ENCODE measurements at places on chromosomes 2 and 18.

GRCh38 chr18:24199372-24199962 is 60.6 kb downstream of the CABYR start:
- DNase-seq, result no peak

DNA sequence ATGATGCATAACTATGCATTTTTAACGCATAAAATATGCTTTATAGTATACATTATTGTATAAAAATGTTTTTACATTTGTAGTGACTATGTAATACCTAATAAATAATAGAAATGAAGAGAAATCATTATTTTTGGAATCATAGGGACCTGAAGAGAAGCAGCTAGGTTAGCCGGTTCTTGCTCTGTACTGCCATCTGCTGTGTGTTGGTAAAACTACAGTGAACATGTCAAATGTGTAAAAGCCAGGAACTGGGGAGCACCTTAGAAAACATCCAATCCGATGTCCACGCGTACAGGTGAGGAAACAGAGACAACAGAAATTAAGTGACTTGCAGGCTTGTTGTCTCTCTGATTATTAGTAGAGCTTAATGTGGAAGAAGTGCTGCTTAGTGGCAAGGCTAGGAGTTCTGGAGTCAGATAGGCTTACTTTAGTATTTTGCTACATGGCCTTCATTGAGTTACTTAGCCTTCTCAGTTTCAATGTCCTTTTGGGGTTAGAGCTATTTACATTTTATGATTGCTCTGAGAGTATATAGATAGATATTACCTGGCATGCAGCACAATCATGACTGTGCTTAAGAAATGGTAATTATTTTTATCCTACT is 386.5 kb downstream of the DLGAP1 start:
- peak; percentile 14 for DNase-seq

- no peak for DNase-seq
Measured at GRCh38 chr2:240166761-240167587, 26.5 kb upstream of the OTOS start.

- DNase-seq, result no peak
Measured at GRCh38 chr2:677959-678550, 849 bp upstream of the TMEM18 start.

- no peak for DNase-seq
Measured at GRCh38 chr2:23036629-23037028, 348.4 kb upstream of the KLHL29 start.

DNA sequence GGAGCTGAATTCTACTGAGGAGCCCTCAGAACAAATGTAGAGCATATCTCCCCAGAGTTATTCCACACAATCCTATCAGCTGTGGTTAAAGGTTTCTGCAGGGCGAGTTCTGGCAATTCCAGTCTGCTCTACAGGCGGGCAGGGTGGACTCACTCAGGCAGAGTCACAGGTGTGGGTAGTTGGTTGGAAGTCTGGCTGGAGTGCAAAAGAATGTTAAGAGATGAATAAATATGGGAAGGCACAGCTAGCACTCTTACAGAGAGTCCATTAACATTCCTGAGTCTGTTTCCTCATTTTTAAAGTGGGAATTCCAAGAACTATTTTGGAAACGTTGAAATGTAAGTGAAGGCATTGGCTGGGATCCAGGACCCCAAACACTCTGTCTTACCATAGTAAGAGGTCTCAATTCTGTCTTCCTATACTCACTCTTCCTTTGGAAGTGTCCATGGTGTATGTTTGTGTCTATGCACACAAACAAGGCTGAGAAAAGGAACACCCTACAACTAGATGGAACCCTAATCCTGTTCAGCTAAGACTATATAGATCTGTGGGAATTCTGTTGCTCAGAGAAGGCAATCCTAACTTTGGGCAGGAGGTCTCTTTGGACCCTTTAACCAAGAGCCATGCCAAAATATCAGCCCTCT is 63.3 kb upstream of the AQP4 start:
- no peak for DNase-seq
